Stimulated activated CD4-positive, alpha-beta T cell treated with anti-CD3 and anti-CD28 coated beads, TNF-alpha, amount 100 ng/mL, for 1 hour (primary cell): ENCODE measurements at places on chromosomes 3 and 15.

DNA sequence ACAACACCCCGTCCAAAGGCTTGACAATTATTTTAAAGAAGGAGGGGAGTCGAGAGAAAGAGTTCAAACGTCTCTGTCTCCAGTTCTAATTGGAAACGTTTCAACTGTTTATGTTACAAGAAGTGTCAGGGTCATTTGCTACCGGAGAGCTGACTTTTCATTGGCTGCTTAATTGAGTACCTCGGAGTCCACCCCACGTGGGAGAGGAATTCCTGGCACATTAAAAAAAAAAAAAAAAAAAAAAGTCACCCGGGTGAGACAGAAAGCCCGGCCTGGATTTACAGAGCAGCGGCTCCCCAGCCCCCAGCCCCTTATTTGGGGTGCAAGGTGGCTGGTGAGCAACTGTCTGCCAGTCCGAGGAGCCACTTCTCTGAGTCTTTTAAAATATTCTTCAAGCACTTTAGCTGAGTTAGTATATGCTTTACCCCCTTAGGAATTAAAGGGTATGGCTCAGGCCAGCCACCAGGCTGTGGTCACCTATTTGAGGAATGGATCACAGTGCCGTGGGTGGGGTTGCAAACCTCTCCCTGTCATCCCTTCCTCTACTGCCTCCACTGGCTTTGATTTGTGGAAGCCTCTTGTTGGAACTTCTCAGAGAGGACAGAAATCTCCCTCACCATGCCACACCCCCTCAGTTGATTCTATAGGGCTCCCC lies 3.9 kb upstream of the TLE3 start:
- DNase-seq = no peak

DNA sequence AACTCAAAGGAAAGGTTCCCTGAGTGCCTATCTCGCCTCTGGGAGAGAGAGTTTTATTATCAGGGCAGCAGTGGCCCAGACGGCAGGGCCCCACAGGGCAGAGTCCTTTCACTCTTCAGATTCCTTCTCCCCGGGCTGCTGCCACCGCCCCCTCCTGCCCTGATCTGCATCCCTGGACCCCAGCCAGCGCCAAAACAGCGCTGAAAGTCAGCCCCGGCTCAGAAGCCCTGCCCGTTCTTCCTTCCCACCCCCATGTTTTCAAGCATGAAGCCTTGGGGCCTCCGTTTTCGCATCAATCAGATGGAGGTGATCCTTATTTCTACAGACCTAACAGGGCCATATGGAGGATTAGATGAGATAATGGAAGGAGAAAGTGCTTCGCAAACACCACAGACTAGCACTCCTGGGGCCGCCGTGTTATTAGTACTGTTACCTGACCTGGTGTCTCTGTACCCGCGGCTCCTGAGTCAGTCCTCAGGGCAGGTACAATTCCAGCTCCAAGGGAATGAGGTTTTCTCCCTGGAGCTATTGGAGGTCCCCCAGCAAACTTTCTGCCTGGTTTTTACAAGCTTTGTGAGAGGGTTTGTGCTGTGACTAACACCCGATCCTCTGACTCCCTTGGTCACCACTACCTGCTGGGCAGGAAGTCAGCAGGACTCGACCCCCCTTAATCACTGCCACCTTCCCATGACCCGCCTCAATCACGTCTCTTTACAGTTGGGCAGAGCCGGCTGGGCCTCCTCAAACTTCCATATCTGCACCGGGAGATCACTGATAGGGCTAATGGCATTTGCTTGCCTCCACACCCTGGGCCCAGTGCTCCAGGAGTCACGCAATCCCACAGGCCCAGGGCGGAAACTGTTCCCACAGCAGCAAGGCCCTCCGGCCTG lies 39.5 kb upstream of the TSEN2 start:
- DNase-seq = no peak

GRCh38 chr3:53230789-53231188 lies 25.0 kb downstream of the TKT start:
- no peak for DNase-seq

DNA sequence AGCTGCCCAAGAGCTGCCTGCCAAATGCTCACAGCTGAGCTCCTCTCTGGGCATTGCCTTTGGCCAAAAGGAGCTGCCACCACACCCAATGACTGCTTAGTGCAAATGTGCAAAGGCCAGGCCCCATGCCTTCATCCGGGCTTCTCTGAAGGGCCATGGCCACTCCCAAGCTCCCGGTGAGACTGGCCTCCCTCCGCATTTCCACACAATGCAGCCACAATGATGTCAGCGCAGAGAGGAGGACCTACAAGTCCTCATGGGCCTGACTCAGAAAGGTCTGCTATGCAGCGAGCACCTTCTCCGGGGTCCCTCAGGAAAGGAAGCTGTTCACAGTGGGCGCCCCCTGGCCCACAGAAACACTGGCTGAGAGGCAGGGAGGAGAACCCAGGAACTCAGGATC lies 12.7 kb downstream of the OXTR start:
- DNase-seq = no peak

DNA sequence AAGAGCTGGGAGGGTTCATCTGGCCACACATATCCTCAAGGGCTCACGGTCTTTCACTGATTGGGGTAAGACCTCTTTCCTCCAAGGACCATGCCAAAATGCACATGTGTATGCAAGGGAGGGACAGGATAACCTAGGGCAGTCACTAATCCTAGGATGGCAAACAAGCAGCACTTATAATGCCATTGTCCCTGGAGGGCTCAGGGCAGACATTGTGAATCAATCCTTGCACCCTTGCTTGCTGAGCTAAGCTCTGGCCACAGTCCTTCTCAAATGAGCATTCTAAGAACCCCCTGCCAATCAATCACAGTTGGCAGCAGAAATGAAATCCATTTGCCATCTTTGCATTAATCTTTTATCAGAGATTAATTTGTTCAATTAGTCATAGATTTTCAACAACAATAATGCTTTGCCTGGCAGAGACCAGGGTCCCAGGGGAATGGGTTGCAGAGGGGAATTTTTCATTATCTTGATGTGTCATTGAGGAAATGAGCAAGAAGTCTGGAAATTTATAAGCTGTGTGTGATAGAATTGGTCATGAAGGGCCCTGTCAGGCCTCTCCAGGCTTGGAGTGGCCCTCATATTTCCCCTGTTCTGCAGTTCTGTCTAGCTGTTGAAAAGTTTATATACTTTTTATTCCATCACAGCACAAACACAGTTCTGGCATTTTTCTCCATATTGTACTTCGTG lies 57.2 kb upstream of the KY start:
- no peak for DNase-seq

GRCh38 chr15:60070838-60071493 lies 66.9 kb downstream of the FOXB1 start:
- no peak for DNase-seq

DNA sequence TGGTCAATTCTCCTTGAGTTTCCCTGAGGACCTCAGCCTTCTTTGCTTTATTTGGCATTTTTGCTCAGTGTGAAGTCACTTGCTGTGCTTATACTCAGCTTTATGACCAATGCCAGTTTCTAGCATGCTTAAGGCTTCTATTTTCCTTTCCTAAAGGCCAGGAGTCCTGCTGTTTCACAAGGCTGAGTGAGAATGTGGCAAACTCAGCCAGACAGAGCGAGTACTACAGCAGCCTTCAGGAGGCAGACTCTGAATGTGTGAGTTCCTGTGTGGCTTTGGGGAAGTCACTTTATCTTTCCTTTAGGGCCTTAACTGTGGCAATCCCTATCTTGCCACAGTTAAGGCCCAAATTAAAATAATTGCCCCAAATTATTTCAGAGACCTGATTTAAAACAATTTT lies 213.2 kb upstream of the MRPL3 start:
- no peak for DNase-seq

GRCh38 chr3:120416868-120417267 lies 33.9 kb downstream of the FSTL1 start:
- DNase-seq = no peak

GRCh38 chr3:73520931-73521461 lies 103.7 kb downstream of the PDZRN3 start:
- DNase-seq = no peak

DNA sequence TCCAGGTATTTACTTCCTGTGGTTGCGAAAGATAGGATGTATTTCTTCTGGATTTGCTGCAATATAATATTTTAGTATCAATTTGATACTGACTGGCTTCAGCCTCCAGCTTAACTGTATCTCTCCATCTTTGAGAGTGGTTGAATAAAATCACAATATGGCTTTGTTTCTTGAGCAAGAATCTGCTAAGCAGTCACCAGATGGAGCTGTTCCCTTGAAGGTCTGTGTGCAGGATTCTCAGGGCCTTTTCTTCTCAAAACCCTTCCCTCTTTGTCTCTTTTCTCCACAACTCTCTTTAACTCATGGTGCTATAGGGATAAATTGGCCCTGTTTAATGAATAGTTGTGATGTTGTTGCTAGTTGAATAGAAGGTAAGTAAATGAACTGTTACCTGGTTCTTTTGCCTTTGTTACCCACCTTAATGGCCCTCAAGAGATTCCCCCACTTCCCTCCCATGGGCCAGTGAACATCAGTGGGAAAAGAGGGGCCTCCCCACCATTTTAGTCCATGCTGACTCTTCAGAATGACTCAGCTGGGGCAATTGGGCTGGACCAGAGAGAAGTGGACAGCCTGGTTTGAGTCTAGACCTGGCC lies 34.8 kb upstream of the RAB6B start:
- DNase-seq = no peak

DNA sequence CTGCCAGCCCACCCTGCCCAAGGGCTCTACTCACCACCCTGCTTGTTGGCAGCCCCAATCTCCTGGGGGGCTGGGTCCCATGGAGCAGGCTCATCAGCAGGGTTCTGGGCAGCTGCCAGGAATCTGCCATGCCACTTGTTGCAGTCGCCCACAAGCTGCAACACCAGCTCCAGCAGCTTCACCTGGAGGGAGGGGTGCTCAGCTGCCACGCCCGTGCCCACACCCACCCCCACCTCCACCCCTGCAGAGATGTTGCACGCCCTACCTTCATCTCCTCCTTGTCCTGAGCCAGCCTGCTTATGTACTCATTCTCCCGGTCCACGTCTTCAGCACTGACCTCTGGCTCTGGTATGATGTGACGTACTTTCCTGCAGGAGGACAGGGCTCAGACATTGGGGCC lies 77.9 kb upstream of the C2CD4B start:
- no peak for DNase-seq

- DNase-seq = no peak
Measured at GRCh38 chr3:187352581-187353575, 15.3 kb upstream of the RTP4 start.

- DNase-seq = no peak
Measured at GRCh38 chr3:196620684-196621083, 18.8 kb upstream of the NRROS start.

- no peak for DNase-seq
Measured at GRCh38 chr3:146416366-146416765, 53.0 kb downstream of the PLSCR2 start.

DNA sequence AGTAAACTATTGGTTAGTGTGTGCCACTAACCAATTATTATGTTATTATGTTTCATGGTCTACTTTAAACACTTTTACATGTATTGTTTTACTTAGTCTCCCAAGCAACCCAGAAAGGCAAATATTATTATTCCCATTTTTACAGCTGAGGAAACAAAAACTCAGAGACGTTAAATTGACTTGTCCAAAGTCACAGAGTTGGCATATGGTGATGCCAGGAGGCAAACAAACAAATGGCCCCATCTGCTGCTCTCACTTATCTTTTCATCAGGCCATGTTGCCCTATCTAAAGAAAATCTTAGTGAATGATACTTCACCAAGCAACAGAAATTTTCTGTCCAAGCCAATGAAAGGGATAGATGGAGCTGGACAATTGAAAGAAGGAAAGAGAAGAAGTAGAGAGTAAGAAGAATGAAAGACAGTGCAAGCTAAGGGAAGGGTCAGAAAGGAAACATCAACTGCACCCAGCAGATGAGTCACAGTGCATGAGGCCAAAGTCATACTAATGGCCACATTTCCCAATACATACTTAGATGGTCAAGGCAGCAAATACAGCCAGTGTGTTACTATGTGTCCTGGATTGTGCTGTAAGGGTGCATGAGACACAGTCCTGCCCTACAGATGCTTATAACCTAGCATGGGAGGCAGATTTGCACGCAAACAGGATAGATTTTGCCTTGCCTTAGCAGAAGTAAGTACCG lies 266.9 kb downstream of the KCNMB2 start:
- no peak for DNase-seq

DNA sequence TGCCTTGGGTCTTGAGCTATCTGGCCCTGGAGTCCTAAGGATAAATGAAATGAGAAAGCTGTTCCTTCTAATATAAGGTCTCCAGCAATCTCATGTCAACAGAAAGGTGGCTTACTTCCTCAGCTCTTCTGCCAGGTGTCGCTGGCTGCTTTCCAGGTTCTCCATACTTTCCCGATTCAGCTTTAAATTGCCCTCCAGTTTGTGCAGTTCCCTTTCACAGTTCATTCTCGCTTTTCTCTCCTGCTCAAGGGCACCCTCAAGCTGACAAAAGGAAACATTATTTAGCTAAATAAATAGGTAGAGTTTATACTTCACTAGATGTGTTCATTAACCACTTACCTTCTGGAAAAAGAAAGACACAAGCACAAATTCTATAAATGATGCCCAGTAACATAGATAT lies 73.0 kb downstream of the MYH15 start:
- DNase-seq = no peak

DNA sequence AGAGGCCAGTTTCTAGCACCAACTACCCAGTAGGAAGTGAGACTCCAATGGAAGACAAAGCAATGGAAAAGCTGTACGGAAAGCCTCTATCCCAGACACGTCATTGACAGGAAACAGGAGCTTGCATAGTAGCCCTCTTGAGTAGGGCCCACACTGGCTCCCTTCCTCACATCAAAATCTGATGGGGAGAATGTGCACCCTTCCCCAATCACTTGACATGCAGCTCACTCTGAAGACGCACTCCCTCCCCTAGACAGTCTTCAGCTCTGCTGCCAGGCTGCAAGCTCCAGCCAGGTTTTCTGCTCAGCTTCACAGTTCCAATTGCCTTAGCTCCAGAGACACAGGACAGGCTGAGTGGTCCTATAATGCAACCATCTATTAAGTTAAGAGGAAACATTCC lies 567.8 kb downstream of the EPHB1 start:
- no peak for DNase-seq

GRCh38 chr3:106124818-106125217 lies 256.0 kb upstream of the CBLB start:
- no peak for DNase-seq

- DNase-seq = no peak
Measured at GRCh38 chr3:60217156-60217911, 1033.9 kb downstream of the FHIT start.
